Activated CD4-positive, alpha-beta T cell treated with anti-CD3 and anti-CD28 coated beads for 1 hour (primary cell): ENCODE measurements at places on chromosomes 4 and X.

GRCh38 chrX:70411475-70411874, 11.6 kb upstream of the GDPD2 start:
- no peak for DNase-seq

DNA sequence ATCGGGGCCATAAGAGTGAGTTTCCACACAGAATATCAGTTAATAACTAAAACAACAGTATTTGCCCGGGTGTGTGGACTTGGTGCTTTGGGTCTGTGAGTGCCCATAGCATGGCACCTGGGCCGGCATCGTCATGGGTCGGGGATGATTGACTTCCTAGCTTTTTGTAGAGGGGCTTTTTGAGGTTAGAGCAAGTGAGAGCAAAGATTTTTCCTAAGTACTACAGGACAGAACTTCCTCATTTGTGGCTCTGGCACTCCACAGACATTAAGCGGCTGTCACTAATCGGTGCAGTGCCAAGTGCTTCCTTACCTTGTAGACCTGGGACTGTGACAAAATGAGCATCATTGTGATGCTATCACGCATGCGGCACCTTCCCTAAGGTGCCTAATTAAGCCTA, 81.0 kb downstream of the SHROOM2 start:
- DNase-seq, result no peak

- no peak for DNase-seq
These were observed 655 bp downstream of the CYTL1 start for GRCh38 chr4:5018603-5019002.

DNA sequence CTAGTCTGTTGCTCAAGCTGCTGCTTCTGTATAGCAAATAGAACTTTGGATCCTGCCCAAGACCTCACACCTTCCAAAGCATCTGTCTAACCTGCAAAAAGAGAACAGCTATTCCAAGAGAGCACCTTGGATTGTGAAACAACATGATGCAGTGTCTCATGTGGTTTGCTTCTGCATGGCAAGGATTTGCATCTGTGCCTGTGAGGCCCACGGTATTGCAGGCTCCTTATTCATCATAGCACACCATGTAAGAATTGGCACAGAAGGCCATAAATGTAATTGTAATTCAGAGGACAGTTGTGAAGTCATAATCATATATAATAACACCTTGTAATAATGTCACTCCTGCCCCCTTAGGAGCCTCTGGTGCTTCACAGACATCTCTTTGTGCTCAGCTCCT, 147.1 kb downstream of the ZNF674 start:
- DNase-seq, result no peak

DNA sequence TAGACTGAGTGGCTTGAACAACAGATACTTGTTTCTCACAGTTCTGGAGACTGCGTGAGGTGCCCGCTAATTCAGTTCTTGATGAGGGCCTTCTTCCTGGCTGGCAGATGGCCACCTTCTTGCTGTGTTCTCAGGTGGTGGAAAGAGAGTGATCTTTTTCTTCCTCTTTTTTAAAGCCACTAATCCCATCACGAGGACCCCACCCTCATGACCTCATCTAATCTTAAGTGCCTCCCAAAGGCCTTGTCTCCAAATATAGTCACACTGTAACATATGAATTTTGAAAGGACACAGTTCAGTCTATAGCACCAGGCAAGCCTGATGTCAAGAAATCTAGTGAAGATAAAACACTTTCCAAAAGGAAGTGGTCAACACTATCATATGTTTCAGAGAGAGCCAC, 12.4 kb downstream of the VAMP7 start:
- DNase-seq, result no peak

- DNase-seq, result no peak
These were observed 199.7 kb upstream of the KLF3 start for GRCh38 chr4:38464328-38464727.

DNA sequence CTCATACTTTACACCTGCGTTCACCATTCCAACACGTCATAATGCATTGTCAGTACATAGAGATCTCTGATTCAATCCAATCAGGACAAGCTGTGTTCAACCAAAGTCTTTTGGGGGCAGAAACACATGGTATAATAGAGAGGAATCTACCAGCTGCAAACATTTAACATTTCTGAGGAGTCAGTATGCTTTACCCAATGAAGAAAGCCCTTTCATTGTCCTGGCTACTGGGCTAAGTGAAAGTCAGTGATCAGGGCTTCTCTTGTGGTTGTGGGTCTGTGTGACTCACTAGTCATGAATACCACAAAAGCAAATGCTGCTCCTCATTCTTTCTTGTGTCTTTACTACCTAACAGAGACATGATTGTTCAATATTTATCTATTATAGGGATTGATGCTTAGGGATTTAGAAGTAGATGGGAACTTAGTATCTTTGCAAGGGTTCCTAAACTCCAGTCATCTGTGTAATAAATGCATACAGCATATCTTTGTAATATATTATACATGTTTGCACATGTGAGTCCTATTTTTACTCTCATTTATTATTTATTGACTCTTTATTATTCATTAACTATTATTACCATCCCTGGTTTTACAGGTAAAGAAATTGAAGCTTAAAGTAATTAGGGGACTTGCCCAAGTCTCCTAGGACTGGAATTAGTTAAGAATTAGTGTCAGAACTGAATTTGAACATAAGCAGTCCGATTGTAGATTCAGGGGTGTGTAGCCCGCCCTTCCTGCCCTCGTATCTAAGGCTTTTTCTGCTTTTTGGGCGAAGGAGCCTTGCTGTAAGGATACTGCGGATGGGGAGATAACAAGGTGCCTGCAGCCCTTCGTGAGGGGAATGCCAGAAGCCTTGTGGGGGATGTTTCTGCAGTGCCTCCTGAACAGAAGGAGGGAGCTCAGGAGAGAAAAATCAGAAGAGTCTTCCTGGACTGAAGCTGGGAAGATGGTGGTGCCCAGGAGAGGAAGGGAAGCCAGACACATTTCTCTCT, 353.1 kb upstream of the BOD1L1 start:
- DNase-seq, result no peak

DNA sequence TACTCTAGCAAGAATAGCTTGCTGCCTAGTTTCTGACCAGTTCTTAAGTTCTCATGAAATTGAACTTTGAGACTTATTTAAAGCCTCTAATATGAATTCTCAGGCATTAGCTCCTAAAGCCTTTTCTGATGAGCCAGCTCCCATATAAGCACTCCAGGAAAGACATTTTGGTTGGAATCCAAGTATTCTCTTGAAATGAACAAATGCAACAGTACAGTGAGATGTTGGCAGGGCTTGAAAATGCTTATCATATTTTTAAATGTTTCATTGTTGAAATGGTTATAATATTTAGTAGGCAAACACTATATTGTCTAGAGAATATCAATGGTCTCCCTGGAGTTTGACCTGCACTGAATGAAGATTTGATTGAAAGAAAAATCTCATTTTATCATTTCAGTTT, 240.3 kb downstream of the ANK2 start:
- DNase-seq, result no peak

GRCh38 chr4:168498251-168498650, 1.4 kb downstream of the PALLD start:
- no peak for DNase-seq

GRCh38 chrX:123884809-123885408, 25.1 kb downstream of the XIAP start:
- no peak for DNase-seq

DNA sequence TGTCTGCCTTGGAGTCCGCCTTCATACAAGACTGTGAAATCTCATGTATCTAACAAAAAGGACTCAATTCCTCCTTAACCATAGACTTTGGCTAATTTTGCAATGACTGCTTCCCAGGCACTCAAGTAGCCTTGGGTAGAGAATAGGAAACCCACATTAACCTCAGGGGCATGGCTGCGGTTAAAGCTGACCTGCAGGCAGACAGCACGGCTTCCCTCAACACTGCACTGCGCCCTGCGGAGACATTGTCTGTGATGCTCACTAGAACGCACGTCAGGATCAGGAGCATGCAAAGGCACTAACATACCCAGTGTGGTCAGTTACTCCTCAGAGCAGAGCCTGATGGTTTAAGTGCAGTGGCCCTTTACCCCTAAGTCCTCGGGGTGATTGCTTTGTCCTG, 10.3 kb upstream of the GPR143 start:
- DNase-seq, result no peak

- DNase-seq, result no peak
These were observed 60.6 kb upstream of the TLR2 start for GRCh38 chr4:153623491-153623890.

GRCh38 chrX:110851780-110852179, 56.2 kb upstream of the CHRDL1 start:
- no peak for DNase-seq

- DNase-seq, result no peak
These were observed 238.1 kb downstream of the ARHGAP24 start for GRCh38 chr4:85713005-85713404.

DNA sequence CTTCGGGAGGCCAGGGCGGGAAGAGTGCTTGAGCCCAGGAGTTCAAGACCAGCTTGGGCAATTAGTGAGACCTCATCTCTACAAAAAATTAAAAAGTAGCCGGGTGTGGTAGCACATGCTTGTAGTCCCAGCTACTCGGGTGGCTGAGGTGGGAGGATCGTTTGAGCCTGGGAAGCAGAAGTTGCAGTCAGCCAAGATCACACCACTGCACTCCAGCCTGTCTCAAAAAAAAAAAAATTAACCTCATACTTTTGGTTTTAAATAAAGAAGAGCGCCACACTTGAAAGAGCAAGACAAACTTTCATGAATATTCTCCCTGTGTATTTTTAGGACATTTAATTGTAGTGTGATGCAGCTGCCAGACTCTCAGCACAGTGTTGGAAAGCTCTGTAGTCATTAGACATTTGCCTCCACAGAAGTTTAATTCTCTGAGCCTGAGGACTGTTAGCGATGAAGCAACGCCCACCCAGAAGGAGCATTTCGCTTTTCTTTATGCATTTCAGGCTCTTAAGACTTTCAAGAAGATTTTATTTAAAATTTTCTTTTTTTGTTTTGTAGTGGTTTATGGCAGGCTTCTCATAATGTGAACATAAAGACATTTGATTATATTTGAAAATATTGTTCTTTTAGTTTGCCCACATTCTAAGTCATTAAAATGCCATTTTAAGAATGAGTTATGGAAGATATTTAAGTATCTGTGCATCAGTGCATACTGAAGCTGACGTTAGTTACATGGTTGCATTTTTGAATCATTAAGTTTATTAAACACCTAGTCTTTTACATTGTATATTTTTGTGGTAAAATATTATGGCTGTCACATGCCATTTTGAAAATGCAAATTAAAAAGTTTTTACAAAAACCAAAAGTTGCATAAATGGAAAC, 45.8 kb downstream of the DCLK2 start:
- no peak for DNase-seq

- DNase-seq, result no peak
These were observed 4.2 kb downstream of the CENPVL3 start for GRCh38 chrX:51614353-51615012.

- DNase-seq, result no peak
These were observed 51.0 kb upstream of the NHSL2 start for GRCh38 chrX:71859637-71860036.

DNA sequence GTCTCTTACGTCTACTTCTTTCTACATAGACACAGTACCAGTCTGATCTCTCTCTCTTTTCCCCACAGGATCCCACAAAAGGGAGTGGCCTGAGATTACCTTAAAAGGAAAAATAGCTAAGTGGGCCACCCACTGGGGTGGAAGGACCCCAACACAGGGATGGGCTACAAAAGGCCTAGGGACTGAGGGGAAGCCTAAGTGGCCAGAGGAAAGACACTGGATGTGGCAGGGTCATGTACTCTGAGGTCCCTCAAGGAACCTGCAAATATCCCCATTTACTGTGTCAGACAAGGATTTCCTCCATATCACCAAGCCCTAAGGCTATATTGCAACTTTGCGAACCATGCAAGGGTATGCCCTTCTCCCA, 6.5 kb upstream of the PRDX4 start:
- DNase-seq, result no peak
